ENCODE measurements at places on chromosomes 7 and 10.

GRCh38 chr10:62037166-62037831, 135.8 kb downstream of the ARID5B start:
- DNase-seq, result no peak

- no peak for DNase-seq
Measured at GRCh38 chr7:34133983-34134782, 228.8 kb downstream of the BMPER start.

GRCh38 chr10:51920672-51921071, 221.3 kb upstream of the CSTF2T start:
- no peak for DNase-seq

GRCh38 chr10:89861584-89862301, 160.4 kb downstream of the KIF20B start:
- DNase-seq, result no peak

- DNase-seq, result no peak
Measured at GRCh38 chr7:2641406-2642393, 9.9 kb downstream of the TTYH3 start.

DNA sequence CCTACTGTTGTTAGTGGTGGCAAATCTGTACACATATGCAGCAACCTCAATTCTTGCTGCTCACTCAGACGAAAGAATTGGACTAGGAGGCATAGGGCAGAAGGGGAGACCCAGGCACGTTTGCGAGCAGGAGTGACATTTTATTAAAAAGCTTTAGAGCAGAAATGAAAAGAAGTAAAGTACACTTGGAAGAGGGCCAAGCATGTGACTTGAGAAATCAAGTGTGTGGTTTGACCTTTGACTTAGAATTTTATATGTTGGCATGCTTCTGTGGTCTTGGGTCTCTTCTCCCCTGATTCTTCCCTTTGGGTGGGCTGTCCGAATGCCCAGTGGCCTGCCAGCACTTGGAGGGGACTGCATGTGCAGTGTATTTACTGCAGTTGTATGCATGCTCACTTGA, 205.5 kb upstream of the SEMA3D start:
- no peak for DNase-seq

DNA sequence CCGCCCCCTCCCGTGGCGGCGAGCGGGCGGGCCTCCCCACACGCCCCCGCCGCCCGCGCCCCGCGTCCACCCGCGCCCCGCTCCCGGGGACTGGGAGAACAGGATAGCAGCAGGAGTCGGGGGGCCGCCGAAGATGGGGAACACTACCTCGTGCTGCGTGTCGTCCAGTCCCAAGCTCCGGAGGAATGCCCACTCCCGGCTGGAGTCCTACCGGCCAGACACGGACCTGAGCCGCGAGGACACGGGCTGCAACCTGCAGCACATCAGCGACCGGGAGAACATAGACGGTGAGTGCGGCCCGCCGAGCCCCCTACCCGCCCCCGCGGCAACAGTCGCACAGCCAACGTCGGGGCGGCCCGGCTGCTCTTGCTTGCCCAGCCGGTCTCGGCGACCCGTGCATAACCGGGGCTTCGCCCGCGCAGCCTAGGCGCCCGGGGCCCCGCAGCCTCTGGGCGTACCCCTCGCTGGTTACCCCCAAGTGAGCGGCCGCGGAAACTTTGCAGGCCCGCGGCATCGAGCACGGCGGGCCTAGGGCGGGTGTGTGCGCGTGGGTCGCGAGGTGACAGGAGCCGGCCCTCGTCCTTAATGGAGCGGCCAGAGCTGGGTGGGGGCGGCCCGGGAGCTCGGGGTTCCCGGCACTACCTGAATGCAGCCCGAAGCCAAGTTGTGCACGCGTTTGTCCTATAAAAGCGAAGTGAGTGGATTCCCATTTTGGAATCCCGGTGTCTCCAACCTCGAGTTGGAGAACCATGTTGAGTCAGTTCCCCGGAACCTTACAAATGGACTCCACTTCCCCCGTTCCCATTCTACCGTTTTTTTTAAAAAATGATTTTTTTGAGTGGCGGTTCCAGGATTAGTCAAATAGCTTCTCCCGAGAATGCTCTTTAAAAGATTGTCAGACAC, 863 bp downstream of the CCNY start:
- peak; percentile 2 for DNase-seq

- no peak for DNase-seq
Measured at GRCh38 chr10:21517134-21518031, 8.1 kb downstream of the SKIDA1 start.

- no peak for DNase-seq
Measured at GRCh38 chr10:28587270-28587969, 54.5 kb downstream of the WAC start.

DNA sequence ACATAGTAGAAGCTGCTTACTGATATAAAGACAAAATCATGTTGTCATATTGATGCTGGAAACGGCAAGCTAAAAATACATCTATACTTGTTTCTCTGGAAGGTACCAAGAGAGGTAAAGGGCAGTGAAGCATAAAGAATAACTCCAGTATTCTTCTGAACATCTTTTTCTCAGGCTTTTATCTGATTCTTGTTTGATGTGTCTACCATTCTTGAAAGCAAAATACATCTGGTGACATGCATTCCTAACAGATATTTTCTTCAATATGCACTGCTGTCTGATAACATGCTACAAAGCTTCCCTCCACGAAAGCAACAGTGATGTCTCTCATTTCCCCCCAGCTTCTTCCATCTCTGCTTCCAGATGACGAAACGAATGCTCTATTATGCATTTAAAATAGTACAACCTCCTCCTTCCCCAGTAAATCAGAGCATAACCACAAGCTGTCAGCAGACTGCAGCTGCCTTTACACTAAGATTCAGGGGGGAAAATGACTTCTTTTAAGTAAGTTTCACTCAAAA, 100.8 kb downstream of the ARHGAP21 start:
- DNase-seq, result no peak

GRCh38 chr7:151167197-151167961, at the start of gene GBX1:
TSS of gene GBX1 (minus strand) at chr7:151167694. CDS start at chr7:151167548, 146 bp downstream.
- DNase-seq, result no peak

DNA sequence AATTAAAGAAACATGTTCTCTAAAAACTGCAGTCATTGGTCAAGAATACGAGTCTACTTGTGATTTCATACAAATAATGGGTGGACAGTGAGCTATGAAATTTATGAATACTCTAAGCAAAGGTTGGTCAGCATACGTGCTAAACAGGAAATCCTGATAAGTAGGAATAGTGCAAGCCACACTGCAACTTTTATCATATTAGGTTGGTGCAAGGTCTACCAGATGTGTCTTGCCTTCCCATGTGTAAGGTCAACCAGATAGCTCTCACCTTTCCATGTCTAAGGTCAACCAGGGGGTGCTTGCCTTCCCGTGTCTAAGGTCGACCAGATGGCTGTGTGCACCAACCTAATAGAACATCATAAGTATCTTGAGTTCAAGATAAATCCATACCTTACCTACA, 2.0 kb upstream of the ITGB1 start:
- no peak for DNase-seq

DNA sequence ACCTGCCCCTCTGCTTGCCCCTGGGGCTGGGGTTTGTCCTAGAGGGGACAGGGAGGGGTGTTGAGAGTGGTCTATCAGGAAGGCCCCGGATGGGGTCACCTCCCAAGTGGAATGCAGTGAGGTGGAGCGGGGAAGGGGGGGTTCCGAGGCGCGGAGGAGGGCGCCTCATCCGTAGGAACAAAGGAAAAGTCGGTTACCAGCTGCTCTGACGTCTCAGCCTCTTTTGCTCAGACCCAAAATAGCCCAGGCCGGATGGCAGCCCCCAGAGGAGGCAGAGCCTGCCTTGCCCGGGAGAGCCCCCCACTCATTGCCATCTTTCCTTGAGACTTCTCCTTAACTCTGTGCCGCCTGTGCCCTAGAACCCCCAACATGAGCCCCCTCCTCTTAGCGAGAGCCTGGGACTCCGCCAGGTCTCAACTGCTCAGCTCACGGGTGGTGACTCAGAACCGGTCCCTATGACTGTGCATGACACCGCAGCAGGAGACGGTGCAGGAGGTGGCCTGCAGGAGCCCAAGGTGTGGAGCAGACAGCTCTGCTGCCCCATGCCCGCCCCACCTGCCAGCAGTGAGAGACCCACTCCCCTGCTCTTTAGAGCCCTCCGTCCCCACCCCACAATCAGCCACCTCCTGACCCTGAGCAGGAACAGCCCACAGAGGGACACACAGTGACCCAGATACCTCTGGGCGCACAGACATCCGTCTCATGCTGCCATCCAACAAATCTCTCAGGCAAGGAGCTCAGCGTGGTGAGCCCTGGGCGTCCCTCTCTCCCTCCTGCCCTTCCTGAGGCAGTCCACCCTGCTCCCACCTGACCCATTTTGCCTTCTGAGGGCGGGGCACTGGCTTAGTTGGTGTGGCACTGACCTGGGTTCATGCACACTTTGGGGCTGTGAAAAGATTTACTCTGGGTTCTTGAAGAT, 13.1 kb downstream of the STX1A start:
- DNase-seq, result no peak

DNA sequence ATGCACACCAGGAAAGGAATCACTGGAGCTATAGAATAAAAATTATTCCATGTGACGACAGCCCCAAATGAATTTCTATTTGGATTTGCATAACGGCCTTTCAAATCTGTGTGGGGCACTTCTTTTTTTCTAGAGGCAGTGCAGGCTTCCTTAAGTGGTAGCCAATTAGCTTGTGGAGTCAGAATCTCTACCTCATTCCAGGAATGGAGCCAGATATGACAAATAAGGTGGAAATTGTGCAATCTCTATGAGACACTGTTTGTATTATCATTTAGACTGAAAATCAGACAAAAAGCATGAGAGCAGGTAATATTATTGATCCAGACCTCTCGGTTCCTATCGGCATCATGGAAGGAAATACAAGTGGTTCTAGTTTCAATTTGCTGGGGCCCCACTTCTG, 78.7 kb downstream of the BEND7 start:
- no peak for DNase-seq

DNA sequence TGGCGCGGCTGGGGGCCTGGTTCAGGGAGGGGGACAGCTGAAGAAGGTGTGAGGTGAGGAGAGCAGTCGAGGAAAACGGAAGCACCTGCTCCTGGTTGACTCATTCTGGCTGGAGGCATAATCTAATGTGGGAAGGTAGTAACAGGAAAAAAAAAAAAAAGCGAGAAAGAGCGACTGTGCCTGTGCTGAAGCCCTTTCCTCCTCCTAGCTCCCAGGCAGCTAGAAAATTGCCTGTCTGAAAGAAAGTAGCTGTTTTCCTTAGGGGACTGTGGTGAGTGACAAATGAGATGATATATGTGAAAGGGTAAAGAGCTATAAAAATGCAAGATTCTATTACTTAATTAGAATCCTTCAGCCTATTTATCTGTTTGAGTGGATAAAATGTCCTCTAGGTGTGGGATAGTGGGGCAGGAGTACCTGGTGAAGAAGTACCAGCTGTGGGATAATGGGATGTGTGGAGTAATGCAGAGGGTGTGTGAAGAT, 4.9 kb upstream of the MEST start:
- no peak for DNase-seq

- no peak for DNase-seq
Measured at GRCh38 chr10:59724098-59724938, 14.7 kb upstream of the SLC16A9 start.

GRCh38 chr10:99329304-99329553, at the start of gene CNNM1:
TSS of gene CNNM1 (plus strand) at chr10:99329356. CDS start at chr10:99329388, 32 bp downstream.
- DNase-seq, result peak; percentile 21

DNA sequence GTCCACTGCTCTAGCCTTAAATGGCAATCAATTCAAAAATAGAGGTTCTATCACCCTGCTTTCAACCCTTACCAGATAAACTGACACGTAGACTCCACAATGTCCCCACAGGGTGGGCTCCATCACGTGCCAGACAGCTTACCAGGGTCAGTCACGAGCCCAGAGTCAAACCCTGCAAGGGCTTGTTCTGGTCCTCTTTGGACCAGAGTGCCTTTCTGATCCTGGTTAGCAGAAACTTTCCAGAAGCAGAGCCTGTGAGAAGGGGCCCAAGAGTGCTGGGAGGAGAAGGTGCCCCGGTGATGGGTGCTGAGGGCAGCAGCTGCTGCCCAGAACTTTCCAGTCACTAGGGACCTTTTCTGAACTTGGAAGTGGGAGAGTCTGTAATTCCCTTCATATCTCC, 354 bp upstream of the GIMAP5 start:
- DNase-seq, result no peak

DNA sequence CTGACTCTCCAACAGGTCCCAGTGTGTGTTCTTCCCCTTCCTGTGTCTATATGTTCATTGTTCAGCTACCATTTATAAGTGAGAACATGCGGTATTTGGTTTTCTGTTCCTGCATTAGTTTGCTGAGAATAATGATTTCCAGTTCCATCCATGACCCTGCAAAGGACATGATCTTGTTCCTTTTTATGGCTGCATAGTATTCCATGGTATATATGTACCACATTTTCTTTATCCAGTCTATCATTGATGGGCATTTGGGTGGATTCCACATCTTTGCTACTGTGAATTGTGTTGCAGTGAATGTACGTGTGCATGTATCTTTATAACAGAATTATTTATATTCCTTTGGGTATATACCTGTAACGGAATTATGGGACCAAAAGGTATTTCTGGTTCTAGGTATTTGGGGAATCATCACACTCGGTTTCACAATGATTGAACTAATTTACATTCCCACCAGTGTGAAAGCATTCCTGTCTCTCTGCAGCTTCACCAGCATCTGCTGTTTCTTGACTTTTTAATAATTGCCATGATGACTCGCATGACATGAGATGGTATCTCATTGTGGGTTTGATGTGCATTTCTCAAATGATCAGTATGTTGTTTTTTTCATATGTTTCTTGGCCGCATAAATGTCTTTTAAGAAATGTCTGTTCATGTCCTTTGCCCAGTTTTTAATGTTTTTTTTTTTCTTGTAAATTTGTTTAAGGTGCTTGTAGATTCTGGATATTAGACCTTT, 60.2 kb downstream of the LSMEM1 start:
- no peak for DNase-seq

DNA sequence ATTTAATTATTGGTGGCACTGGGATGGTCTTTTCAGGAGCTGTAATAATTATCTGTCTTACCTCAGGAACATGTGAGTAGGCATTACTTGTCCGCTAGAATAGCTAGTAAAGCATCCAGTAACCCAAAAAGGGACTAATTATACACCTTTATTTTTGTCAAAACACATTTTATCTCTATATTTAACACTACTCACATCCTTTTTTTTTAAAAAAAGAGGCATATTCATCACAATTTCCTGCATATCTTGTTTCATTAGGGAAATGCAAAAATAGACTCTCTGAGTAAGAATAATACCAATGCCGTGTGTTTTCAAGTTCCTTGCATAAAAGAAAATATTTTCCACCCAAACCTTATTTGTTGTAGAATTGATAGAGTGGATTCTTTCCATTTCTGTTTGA, 99.5 kb downstream of the VTI1A start:
- DNase-seq, result no peak

- DNase-seq, result no peak
Measured at GRCh38 chr10:43173120-43173519, 34.9 kb downstream of the CSGALNACT2 start.

GRCh38 chr10:15510963-15511362, 139.9 kb upstream of the FAM171A1 start:
- DNase-seq, result no peak
